Small intestine (tissue), 16 donors: ENCODE measurements at places on chromosomes 13 and 19. TPM values are rescaled to one million over a fixed set of nuclear protein-coding genes. Genes with fewer than 3 reads are reported as not detected.

DNA sequence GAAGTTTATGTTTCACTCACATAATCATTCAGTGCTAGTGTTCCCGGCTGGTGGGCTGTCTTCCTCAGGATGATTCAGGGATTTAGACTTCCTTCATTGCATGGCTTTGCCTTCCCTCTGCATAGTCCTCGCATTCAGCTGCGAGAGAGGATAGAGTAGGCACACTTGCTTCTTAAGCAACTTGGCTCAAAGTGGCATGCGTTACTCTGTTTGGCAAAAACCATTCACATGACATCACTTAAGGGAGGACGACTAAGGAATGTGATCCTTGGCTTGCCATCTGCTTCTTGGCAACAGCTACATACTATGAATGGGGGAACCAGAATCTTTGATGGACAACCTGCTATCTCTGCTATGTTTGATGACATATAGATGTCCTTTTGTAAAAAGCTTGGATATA is 359.3 kb downstream of the TDRD3 start:
- DNase-seq: no peak
- H3K4me1 ChIP-seq: no peaks in the 10 kb centered on the region
- no peak overlapping the region for H3K4me3 ChIP-seq
- H3K27ac ChIP-seq: no peak overlapping the region
- no peaks in the 10 kb centered on the region for H3K36me3 ChIP-seq

- H3K27me3 ChIP-seq: no peaks in the 10 kb centered on the region
- peaks cover 36% of the 10 kb centered on the region for H3K36me3 ChIP-seq
These were observed 8.1 kb downstream of the ATG4D start for GRCh38 chr19:10551698-10552301.

ACP7 gene
- polyA plus RNA-seq: 2.9 TPM

DNA sequence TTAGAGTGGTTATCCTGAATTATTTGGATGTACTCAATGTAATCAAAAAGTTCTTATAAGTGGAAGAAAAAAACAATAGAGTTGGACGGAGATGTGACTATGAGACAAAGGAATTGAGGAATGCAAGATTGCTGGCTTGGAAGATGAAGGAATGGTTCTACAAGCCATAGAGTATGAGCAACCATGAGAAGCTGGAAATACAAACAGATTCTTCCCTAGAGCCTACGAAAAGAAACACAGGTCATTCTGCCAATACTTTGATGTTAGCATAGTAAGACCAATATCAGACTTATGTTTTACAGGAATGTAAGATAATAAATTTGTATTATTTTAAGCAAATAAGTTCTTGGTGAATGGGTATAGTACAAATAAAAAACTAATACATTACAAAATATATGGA is 249.2 kb downstream of the DIAPH3 start:
- no peaks in the 10 kb centered on the region for H3K27me3 ChIP-seq
- H3K27ac ChIP-seq: no peak overlapping the region
- H3K36me3 ChIP-seq: no peaks in the 10 kb centered on the region
- H3K4me3 ChIP-seq: no peak overlapping the region
- H3K4me1 ChIP-seq: no peaks in the 10 kb centered on the region

GRCh38 chr19:32450217-32450616 is 44.6 kb downstream of the DPY19L3 start:
- H3K4me3 ChIP-seq: no peak overlapping the region
- H3K4me1 ChIP-seq: no peaks in the 10 kb centered on the region
- H3K27me3 ChIP-seq: no peaks in the 10 kb centered on the region
- H3K36me3 ChIP-seq: no peaks in the 10 kb centered on the region
- no peak for DNase-seq
- no peak overlapping the region for H3K27ac ChIP-seq

C2CD4C gene
- not detected for polyA plus RNA-seq

GRCh38 chr19:55303477-55303876 is 19.7 kb downstream of the BRSK1 start:
- peaks cover 12% of the 10 kb centered on the region for H3K36me3 ChIP-seq
- H3K27ac ChIP-seq: no peak overlapping the region
- H3K4me3 ChIP-seq: no peak overlapping the region

DNA sequence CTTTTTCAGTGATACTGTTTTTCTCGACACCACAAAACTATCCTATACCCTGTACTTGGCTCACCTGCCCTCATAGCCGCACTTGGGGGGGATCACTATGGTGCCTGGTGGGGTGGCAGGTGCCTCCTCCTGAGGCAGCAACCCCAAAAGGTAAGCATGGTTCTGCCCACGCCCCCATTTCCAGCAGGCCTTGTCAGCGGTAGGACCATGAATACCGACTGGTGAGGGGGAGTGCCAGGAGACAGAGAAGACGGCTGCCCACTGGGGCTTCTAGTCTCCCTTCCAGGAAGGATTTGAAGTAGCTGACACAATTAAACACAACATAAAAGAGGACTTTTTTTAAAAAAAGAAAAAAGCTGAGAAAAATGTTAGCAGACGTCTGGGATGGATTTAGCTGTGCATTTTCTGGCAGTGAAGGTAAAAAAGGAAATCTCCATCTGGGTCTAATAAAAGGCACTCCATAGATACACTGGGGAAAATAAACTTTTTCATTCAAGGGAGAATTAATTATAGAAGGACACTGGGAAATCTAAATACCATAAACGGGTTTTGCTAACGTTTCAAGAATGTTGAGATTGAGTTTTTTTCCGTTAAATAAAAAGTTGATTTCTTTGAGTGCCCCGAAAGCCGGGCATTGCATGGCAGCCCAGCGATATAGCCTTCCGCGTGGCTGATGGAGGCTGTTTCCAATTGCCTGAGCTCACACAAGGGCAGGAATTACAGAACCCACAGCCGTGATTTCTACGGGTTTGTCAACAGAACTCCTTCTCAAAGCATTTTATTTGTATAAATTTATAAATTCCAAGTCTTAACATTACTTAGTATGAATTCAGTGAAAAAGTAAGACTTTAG is 45.1 kb downstream of the ATP11A start:
- no peak overlapping the region for H3K4me3 ChIP-seq
- no peaks in the 10 kb centered on the region for H3K4me1 ChIP-seq
- DNase-seq: no peak
- no peaks in the 10 kb centered on the region for H3K27me3 ChIP-seq

GRCh38 chr19:40282209-40282580 is 3.0 kb downstream of the AKT2 start:
- H3K27ac ChIP-seq: no peak overlapping the region
- DNase-seq: no peak
- H3K27me3 ChIP-seq: no peaks in the 10 kb centered on the region

DNA sequence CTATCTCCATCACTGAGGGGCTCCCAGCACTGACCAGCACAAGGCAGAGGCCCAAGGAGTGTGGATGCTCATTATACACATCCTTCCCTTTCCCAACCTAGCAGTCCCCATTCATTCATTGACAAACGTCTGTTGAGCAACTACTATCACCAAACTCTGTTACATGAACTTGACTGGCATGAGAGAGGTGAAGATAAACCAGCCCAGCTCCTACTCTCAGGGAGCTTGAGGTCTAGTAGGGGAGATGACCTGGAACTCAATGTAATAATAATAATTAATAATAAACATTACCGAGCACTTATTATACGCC is 8.9 kb upstream of the CEACAM16 start:
- no peak for DNase-seq
- no peak overlapping the region for H3K27ac ChIP-seq
- H3K4me1 ChIP-seq: peaks cover 36% of the 10 kb centered on the region
- no peak overlapping the region for H3K4me3 ChIP-seq
